ENCODE measurements at places on chromosomes 13 and 19. TPM values are rescaled to one million over a fixed set of nuclear protein-coding genes. Genes with fewer than 3 reads are reported as not detected.

PRTN3 gene
- 2.7 TPM for polyA plus RNA-seq

CTXN1 gene
- polyA plus RNA-seq: 35.8 TPM

CAPN12 gene
- 11.3 TPM for polyA plus RNA-seq

SPPL2B gene
- polyA plus RNA-seq: 58.6 TPM

GAS6 gene
- polyA plus RNA-seq: 24.6 TPM

ZNF331 gene
- 21.1 TPM for polyA plus RNA-seq

NDUFA11 gene
- polyA plus RNA-seq: 132 TPM

KLK14 gene
- polyA plus RNA-seq: 0.61 TPM

ZNF611 gene
- 16.3 TPM for polyA plus RNA-seq

PINLYP gene
- 25.7 TPM for polyA plus RNA-seq

GRCh38 chr19:38648769-38649304 is 1.4 kb downstream of the ACTN4 start:
- no peak for DNase-seq

GRCh38 chr13:111115061-111115964 is at the start of gene ARHGEF7:
TSS of gene ARHGEF7 (plus strand) at chr13:111115310. CDS start at chr13:111115527, 217 bp downstream.
- no peak for DNase-seq

GRCh38 chr19:1675633-1676350 is 23.4 kb upstream of the TCF3 start:
- DNase-seq: no peak

DNA sequence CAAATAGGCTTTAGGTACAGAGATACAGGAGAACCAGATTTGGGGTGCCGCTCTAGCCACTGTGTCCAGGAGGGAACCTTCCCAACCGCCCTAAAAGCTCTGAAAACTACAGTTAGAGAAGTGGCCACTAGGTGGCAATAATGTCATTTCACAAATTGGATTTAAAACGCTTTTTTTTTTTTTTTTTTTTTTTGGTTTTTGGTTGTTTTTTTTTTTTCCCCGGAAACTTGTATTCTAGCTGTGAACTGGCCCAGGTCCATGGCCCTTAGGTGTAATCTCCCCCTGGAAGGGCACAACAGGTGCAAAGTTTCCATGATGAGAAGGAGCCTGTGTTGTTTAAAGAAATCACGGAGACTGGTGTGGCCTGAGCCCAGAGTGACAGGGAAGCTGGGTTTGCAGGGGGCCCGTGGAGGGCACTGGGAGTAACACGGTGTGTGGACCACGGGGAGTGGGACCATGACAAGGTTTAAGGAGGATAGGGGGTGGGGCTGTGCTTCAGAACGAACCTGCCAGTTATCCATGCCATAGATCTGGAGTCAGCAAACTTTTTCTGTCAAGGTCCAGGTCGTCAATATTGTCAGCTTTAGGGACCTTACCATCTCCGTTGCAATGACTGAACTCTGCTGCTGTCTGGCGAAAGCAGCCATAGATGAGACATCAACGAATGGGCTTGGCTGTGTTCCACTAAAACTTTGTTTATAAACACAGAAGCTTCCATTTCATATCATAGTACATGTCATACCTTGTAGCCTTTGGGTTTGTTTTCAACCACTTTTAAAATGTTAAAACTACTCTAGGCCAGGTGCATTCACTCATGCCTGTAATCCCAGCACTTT is 10.1 kb downstream of the OR1I1 start:
- DNase-seq: no peak

DNA sequence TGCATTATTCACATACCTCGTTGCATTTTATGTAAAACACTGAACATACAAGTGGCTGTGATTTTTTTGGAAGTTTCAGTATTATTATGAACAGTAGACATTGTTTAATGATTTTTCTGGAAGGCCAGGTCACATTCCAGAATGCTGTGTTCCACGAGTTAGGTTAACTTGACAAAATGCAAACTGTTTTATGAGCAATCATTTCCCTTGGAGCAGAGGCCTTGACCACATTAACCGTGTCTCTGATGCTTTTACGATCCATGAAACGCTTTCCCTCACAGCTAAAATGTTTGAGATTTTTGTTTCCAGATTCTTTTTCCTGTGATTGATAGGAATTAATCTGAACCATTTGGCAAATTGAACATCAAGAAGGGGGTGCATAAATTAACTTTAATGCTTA is 57.8 kb downstream of the MBNL2 start:
- peak; percentile 62 for DNase-seq

- no peak for DNase-seq
Observed at GRCh38 chr13:76944456-76944855, 3.9 kb upstream of the ACOD1 start.

GRCh38 chr19:44621367-44621766 is 8.0 kb downstream of the IGSF23 start:
- no peak for DNase-seq

DNA sequence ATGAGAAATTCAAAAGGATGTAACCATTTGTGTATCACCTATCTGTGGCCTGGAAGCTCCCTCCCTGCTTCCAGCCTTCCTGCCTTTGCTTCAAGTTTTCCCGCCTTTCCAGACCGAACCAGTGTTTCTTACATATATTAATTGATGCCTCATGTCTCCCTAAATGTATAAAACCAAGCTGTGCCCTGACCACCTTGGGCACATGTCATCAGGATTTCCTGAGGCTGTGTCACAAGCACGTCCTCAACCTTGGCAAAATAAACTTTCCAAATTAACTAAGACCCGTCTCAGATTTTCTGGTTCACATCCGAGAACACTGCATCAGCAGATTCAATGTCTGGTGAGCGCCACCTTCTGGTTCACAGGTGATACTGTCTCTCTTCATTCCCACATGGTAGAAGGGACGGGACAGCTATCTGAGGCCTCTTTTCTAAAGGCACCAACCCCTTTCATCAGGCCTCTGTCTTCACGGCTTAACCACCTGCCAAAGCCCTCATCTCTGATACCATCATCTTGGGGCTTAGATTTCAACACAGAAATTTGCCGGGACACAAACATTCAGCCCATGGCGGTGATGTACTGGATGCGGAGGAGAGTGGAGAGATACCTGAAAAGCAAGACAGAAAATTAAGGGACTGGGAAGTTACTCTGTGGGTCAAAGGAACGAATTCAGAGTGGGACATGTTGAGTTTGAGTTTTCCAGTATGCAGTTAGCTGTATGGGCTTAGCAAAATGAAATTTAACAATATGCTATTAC is 58.7 kb upstream of the PABPC3 start:
- DNase-seq: peak; percentile 54

GRCh38 chr13:103044056-103044455 is 22.2 kb downstream of the SLC10A2 start:
- DNase-seq: no peak

DNA sequence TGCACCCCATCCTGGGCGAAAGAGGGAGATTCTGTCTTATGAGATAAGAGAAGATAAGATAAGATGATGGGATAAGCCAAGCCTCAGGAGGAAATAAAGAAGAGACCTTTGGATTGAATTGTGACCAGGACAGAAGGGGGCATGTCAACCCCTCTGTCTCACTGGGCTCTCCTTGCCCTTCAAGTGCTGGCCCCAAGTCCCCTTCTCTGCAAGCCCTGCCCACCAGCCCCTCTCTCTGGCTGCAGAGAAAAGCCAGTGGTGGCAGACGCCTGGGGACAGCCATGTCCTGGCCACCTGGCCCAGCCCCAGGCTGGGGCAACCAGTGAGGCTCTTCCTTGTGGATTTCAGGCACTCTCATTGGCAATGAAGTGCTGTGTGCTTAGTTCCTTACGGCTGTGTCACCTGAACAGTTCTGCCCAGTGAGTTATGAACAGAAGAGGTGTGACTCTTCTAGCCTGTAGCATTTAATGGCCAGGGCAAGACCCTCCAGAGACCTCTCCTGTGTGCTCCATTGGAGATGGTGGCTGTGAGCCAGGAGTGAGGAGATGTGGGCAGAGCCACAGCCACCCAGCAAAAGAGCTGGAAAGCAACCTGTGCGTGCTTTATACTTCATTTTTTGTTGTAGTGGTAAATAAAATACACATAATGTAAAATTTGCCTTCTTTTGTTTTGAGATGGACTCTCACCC is 6.1 kb upstream of the BTBD2 start:
- DNase-seq: no peak

DNA sequence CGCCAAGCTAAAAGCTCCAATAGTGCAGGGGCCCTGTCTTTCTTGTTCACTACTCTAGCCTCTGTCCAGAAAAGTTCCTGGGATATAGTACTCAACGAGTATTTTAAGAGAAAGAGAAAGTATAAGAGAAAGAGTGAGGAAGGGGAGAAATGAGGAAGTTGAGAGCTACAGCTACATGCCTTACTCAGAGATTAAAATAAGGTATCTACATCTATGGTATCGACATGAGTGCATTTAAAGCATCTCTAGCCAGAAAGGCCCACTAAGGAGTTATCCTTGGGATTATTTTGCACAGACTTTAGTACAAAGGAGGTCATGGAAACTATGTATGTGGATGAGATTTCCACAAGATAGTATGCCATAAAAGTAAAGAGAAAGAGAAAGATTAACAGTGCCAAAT is 28.5 kb downstream of the MYCBP2 start:
- DNase-seq: no peak

DNA sequence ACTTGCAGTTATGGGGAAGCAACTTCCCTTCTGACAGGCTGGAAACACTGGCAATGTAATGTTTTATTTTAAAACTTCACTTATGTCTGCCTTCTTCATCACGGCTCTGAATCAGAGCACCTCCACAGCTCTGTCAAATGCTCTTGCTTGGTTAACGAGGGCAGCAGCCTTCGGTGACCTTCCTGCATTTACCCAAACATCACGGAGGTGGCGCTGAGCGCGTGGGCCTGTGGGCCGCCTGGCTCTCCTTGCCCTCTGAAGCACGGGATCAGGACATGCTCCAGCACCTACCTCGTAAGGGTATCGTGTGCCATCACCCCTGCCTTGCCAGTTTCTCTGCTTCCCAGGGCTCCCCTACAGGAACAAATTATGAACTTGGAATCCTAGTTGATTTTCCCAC is 310.0 kb downstream of the TEX29 start:
- DNase-seq: no peak

- no peak for DNase-seq
Observed at GRCh38 chr19:4241824-4242430, 5.0 kb upstream of the YJU2 start.

GRCh38 chr19:44866664-44867063 is 20.6 kb downstream of the NECTIN2 start:
- no peak for DNase-seq

- no peak for DNase-seq
Observed at GRCh38 chr13:109985871-109986450, 199.6 kb upstream of the IRS2 start.

- no peak for DNase-seq
Observed at GRCh38 chr13:50286324-50286723, 271.1 kb downstream of the KCNRG start.

DNA sequence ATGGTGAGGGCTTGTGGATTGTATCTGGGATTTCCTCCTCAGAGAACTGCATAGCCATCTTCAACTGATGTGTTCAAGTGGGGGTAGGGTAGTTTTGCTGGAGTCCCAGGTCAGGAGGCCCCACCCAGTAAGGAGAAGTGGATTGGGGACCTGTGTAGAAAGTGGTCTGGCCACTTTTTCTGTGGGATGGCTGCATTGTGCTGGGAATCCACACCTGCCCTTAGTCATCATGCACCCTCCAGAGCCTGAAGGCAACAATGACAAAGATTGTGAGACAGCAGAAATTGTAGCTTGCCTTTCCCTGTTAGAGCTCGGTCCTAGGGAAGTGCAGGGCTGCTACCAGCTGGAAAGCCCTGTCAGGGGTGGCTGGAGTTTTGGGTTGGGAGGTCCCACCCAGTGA is 255.4 kb downstream of the NDFIP2 start:
- DNase-seq: no peak

GRCh38 chr19:48735031-48735615 is 5.3 kb downstream of the RASIP1 start:
- DNase-seq: no peak

- DNase-seq: no peak
Observed at GRCh38 chr19:369256-369655, 24.7 kb upstream of the MIER2 start.

- DNase-seq: no peak
Observed at GRCh38 chr19:45539459-45539858, 32.2 kb downstream of the VASP start.

DNA sequence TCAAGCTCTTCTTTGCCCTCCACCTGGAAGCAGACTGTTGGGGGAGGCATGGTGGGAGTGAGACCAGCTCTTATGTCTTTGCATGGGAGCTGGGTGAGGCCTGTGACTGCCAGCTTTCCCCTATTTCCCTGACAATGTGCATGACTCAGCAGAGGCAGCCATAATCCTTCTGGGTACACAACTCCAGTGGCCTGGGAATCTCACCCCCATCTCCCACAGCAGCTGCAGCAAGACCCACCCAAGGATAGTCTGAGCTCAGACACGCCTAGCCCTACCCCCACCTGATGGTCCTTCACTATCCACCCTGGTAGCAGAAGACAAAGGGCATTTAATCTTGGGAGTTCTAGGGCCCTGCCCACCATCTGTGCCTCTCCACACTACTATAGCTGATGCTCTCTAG is 41.4 kb upstream of the FGF14 start:
- no peak for DNase-seq

DNA sequence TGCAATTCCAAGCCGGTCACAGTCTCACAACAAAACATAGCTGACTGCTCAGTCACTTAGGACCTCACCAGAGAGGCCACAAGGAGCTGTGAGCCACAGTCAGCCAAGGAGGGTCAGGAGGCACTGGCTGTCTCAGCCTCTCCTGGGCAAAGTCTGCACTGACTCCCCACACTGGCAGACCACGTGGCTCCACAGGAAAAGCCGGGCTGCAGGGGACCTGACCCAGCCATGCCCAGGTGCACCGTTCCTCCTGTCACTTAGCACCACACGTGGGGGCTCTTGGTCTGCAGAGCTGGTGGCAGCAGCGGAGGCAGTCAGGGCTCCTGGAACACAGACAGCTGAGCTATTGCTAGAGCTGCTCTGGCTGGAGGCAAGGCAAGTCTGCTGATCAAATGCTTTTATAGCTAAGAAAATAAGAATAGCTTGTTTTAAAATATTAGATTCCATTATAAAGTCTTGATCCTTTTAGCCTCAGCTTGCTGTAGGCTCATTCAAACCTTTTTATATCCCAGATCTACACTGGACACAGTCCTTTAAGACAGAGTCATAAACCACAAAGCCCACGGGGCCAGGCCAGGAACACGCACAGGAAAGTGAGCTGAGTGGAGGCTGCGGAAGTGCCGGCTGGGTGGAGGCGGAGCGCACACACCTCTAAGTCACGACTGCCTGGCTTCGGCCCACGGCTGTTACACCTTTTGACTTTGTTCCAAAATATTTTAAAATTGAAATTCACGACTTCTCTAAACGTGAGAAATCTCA is 744.1 kb downstream of the UQCRFS1 start:
- no peak for DNase-seq
